ENCODE measurements at places on chromosomes 1 and 21.

DNA sequence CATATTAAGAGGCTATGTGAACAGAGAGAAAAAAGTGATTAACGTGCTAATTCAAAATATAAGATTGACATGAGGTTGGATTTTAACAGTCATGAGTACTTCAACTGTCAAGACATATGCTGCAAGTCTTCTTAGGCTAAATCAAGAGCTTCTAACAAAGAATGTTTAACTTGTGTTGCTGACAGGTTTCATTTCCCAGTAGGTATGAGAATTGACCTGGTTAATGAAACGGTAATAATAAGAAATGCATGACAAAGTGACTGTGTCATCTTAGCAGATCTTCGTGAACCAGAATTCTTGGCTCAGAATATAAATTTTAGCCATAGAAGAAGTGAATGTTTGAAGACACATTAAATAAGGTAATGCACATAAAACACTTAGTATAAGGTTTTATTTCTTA is 132.6 kb upstream of the PTGFR start:
- no peak for DNase-seq

GRCh38 chr1:42173961-42174735 is 9.6 kb upstream of the GUCA2A start:
- peak; percentile 44 for DNase-seq

- no peak for DNase-seq
Measured at GRCh38 chr1:60833173-60833572, 249.2 kb upstream of the NFIA start.

GRCh38 chr1:184541537-184542152 is 154.8 kb downstream of the C1orf21 start:
- no peak for DNase-seq

DNA sequence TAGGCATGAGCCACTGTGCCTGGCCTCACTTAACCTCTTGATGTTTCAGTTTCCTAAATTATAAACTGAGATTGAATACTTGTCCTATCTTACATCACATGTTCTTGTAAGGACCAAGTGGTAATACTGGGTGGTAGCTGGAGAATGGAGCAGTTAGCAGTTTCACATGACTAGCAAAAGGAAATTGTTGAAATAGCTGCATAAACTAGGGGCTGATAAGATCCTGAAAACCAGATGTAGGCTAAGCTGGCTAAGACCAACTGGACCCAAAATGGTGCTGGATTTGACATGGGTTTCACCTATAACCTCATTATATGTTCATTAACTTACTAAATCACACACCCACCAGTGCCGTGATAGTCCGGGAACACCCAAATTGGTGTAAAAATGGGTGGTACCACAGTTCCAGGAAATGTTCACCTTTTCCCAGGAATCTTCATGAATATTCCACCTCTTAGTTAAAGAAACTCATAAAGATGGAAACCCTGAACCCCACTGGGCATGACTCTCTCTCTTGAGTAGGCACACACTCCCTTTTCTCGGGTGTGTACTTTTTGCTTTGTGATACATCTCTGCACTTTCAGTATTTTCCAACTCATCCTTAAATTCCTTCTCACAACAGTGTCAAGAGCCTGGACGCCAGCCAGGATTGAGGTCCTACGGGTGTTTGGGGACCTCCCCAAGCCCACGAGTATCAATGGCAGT is at the start of gene PAPPA2:
Gene PAPPA2 (plus strand): TSS at position 502 of the 705 bp plus-strand sequence. CDS start 93,148 bp downstream, outside the sequence.
- no peak for DNase-seq

- DNase-seq, result no peak
Measured at GRCh38 chr1:47576758-47577115, 138.9 kb downstream of the FOXD2 start.

DNA sequence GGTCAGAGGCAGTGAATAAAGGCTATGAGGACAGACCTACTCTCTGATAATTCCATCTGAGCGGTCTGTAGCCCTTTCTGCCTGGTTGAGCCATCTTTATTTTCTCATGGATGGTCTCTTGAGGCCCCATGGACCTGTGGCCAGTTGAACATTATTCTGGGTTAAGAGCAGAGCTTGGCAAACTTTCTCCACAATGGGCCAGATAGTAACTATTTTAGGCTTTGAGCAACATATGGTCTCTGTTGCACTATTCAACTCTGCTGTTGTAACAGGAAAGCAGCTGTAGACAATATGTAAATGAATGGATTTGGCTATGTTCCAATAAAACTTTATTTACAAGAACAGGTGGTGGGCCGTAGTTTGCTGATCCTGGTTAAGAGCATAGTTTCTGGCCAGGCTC is 62.7 kb downstream of the KAZN start:
- DNase-seq, result no peak

- no peak for DNase-seq
Measured at GRCh38 chr21:44900559-44901251, 20.0 kb downstream of the ITGB2 start.

- DNase-seq, result no peak
Measured at GRCh38 chr1:219753914-219754313, 141.0 kb upstream of the ZC3H11B start.

DNA sequence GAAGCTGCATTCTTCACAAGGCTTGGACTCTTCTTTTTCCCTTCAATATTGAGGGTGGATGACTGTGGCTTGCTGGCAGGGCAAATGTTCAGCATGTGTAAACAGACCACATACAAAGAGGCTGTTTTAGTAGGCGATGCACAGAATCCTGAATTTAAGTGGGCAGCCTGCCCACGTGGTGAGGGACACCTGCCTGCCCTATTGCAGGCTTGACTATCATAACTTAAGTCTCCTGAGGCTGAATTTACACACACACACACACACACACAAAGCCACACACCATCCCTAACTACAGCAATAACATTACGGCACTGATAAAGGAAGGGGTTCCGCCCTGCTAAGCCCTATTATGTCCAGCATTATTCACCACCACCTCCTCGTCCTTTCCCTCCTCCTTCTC is 15.9 kb downstream of the SYT2 start:
- no peak for DNase-seq

GRCh38 chr1:64624218-64624713 is 120.6 kb upstream of the RAVER2 start:
- peak; percentile 33 for DNase-seq

GRCh38 chr1:150535511-150536287 is 13.5 kb upstream of the ADAMTSL4 start:
- DNase-seq, result peak; percentile 19

- no peak for DNase-seq
Measured at GRCh38 chr1:9696793-9697192, 45.3 kb downstream of the PIK3CD start.

GRCh38 chr1:17632106-17632505 is 92.6 kb downstream of the ARHGEF10L start:
- DNase-seq, result no peak

DNA sequence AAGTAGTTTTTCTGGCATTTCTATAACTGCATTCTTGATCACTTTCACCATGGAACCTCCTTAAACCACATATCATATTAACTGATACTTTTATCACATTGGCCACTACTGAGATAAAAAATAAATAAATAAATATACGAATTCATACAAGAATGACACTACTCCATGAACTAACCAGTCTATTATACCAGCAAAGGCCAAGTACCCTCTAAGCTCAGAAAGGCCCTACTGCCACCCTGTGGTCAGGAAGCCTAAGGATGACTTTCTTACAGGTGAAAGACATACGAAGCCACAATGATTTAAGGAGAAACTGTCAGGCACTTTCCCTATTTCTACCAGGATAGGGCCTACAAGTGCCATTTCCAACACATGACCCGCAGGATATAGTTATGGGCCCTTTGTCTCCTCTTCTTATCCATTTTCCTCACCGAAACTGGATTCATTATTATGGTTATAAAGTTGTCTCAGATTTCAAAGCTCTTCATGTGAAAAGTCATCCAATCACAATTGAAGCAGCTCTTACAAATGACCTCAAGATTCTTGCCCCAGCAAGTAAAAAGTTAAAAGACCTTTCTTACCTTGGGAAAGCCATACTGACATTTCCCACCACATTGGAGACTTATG is 23.9 kb downstream of the DNAJC8 start:
- DNase-seq, result peak; percentile 70

GRCh38 chr1:246232126-246232525 is 275.0 kb downstream of the SMYD3 start:
- no peak for DNase-seq

GRCh38 chr1:196143602-196144342 is 464.5 kb downstream of the KCNT2 start:
- DNase-seq, result no peak

GRCh38 chr1:161185732-161186311 is 8.5 kb upstream of the B4GALT3 start:
- no peak for DNase-seq

DNA sequence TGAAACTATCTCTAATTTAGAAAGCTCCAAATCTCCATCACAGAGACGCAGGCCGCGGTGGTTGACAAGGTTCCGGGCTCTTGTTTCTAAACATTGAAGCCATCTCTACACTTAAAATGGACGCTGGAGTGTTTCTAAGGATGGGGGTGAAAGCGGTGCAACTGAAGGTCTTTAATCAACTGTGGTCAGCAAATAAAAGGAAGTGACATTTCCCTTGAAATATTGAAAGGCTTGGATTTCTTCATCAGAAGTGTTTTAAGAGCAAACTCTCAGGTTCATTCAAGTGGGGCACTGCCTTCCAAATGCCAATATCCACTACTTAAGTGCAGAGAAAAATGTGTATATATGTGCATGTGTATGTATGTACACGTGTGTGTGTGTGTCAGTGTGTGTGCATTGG is 117.3 kb downstream of the KAZN start:
- DNase-seq, result no peak
